IgD-negative memory B cell (primary cell): ENCODE measurements at places on chromosomes 16 and 17. TPM values are rescaled to one million over a fixed set of nuclear protein-coding genes. Genes with fewer than 3 reads are reported as not detected.

CLEC10A gene
- polyA plus RNA-seq: not detected

MT1F gene
- polyA plus RNA-seq: 9.7 TPM

AXIN2 gene
- 0.40 TPM for polyA plus RNA-seq

TNFSF13 gene
- polyA plus RNA-seq: 5.1 TPM

NFATC3 gene
- 47.2 TPM for polyA plus RNA-seq

TRIM65 gene
- polyA plus RNA-seq: 25.0 TPM

STX1B gene
- 0.18 TPM for polyA plus RNA-seq

PPL gene
- polyA plus RNA-seq: 0.55 TPM

SLC13A5 gene
- 0.30 TPM for polyA plus RNA-seq

LDHD gene
- polyA plus RNA-seq: not detected

KCNJ18 gene
- polyA plus RNA-seq: not detected

PRSS27 gene
- polyA plus RNA-seq: not detected

CCDC78 gene
- polyA plus RNA-seq: 0.74 TPM

SCGB1C2 gene
- not detected for polyA plus RNA-seq

GP1BA gene
- polyA plus RNA-seq: 0.26 TPM

GPR179 gene
- polyA plus RNA-seq: not detected

PRCD gene
- polyA plus RNA-seq: 24.4 TPM

BCL7C gene
- 45.0 TPM for polyA plus RNA-seq

TMC8 gene
- polyA plus RNA-seq: 97.5 TPM

ZNF213 gene
- polyA plus RNA-seq: 1.9 TPM

TMEM235 gene
- polyA plus RNA-seq: not detected

SERPINF2 gene
- polyA plus RNA-seq: 1.2 TPM

NPIPB9 gene
- polyA plus RNA-seq: 0.31 TPM

PARD6A gene
- 18.5 TPM for polyA plus RNA-seq

CDRT15 gene
- not detected for polyA plus RNA-seq

CLEC18A gene
- polyA plus RNA-seq: not detected

HBZ gene
- not detected for polyA plus RNA-seq

ZNF624 gene
- polyA plus RNA-seq: 3.9 TPM

BCO1 gene
- polyA plus RNA-seq: not detected

TMC7 gene
- not detected for polyA plus RNA-seq

SPAG7 gene
- 97.1 TPM for polyA plus RNA-seq
